ENCODE measurements at places on chromosomes 6 and 20.

DNA sequence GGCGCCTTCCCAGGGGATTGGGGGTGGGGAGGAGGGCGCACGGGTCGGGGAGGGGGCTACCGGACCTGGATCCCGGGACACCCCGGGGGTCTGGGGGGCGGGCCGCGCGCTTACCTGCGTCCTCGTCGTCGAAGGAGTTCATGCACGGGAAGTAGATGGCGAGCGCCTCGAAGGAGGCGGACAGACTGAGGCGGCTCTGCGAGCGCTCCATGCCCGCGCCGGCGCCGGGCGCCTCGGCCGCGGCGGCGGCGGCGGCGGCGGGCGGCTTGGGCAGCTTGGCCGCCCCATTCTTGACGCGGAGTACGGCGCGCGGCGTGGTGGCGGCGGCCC, 320 bp downstream of the RIMS4 start:
- no peak for DNase-seq

- no peak for DNase-seq
These were observed 48.9 kb upstream of the SYNDIG1 start for GRCh38 chr20:24420567-24420966.

GRCh38 chr6:109002051-109002697, 92.5 kb downstream of the SESN1 start:
- peak; percentile 26 for DNase-seq

DNA sequence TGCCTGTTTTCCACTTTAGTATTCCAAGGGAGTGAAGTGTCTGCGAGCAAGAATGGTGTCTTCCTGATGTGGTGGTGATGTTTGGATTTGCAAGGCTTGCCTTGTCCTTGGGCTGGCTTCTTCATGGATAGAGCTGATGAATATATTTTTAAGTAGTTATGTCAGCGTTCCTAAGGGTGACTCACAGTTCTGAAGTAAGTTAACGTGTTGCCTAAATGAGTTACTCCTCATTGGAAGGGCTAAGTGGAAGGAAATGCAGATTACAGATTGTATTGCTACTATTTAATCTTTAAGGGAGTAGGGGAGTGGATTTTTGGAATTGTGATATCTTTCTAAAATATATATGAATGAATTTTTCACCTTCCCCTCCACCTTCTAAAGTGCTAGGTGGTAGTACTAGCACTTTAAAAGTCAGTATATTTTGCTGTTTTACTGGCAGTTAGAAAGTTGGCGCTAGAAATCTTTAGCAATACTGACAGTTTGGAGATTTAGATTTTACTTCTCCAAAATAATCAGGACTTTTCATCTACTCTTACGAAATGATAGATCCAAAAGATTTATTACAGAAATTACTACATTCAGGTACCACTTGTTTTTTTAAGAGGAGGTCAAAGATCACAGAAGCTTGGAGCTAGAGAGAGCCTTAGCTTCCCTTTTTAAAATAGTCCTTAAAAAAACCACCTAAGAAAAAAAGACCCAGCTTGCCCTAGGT, 197.4 kb downstream of the JARID2 start:
- DNase-seq = peak; percentile 26

DNA sequence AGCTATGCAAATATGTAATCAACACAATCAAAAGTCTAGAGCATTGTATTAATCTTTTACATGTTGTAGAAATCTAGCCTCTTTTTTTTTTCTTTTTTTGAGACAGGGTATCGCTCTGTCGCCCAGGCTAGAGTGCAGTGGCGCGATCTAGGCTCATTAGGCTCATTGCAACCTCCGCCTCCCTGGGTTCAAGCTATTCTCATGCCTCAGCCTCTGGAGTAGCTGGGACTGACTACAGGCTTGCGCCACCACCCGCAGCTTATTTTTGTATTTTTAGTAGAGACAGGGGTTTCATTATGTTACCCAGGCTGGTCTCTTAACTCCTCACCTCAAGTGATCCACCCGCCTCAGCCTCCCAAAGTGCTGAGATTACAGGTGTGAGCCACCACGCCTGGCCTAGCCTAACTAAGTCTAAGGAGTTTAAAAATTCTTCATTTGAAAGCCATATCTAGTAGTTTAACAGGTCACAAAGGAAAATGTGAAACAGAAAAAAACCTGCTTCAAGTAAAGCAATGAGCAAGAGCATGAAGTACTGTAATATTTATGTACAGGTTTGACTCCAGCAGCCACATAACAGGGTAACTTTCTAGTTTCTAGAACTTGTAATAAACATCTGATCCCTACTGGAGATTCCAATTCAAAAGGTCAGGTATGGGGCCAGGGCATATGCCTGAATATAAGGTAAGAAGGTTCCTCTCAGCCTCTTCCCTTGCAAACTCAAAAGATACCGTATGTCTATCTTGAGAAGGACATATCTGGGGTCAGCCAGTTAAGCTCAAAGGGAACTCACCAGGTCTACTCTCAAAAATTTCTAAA, 4.4 kb downstream of the CPNE1 start:
- DNase-seq = no peak

DNA sequence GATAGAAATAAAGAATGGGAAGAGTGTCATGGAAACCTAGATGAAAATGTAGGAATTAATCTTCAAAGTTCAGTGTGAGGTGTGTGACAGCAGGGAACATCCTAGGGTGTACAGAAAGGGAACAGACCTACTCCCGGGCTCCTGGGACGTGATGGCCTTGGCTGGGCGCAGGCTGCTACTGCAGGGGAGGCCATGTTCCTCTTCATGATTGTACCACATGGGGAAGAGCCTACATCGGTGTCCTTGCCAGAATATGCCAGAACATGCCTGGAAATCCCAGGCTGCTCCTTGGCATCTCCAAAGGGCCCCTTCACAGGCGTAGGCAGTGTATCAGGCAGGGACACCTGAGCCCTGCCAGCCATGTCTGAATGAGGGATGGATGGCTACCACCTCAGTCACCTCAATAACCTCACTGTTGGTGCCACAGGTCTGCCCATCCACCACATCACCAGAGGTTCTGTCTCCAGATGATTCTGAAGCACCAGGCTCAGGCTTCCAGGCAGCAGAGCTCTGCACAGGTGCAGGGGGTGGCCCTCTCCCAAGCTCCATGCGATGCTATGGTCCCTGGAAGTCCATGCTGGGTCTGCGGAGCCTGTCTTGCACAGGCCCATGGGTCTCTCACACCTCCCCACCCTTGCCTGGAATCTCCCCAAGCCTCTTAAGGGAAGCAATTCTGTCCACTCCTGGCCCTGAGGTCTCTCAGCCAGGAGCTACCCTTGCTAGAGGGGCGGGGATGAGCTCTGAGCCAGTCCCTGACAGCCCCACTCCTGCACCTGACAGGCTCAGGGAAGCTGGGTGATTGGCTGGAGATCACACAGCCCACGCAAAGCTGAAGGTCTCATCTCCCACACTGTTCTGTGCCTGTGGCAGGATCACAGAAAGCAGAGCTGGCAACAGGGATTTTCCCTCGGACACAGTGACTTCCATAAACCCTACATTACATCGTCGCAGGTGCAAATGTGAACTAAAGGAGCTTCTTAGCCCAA, 20.2 kb downstream of the RAMACL start:
- DNase-seq = no peak

- DNase-seq = no peak
These were observed 140.4 kb downstream of the SYNE1 start for GRCh38 chr6:152496731-152497130.

DNA sequence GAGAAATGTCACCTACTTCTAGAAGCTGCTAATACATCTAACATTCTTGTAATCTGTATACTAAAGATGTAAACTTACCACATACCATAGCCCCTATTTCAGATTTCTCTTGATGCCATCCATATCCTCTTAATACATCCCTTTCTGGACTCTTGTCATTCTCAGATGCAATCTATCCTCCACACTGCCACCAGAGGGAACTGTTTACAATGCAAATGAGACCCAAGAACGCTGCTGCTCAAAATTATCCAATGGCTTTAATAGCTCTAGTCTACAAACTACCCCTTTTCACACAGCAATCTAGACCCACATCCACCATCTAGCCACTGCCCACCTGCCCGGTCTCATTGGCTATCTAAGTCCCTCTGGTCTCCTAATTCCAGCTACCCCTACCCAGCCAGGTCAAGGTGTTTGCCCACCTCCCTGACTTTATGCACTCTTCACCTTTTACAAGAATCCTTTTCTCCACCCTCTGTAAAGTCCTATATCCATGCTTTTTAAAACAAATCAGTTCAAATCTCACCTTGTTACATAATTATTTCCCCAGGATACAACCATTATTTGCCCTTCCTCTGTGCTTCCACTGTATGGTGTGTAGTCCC, 14.8 kb downstream of the FAXC start:
- DNase-seq = no peak

- no peak for DNase-seq
These were observed 52.1 kb upstream of the BHLHE23 start for GRCh38 chr20:63058696-63059335.

DNA sequence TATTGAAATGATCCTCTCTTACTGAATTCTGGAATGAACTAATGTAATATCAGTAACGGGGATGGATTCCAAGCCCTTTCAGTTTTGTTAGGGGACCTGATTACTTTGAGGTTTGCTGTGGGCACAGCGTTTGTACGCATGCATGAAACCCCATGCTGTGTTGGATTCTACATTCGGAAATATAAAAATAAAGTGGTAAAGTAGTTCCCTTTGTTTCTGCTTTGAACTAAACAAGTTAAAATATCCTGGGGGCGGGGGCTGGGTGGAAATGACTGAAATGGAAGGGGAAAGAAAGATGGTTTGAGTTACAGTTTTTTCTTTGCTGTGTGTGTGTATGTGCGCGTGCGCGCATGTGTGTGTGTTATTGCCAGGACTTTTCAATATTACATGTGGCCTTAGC, 196.5 kb upstream of the OPRM1 start:
- DNase-seq = no peak

GRCh38 chr6:150256618-150257272, 112.1 kb upstream of the IYD start:
- DNase-seq = peak; percentile 97

GRCh38 chr20:50909413-50909812, 21.8 kb downstream of the ADNP start:
- no peak for DNase-seq

- DNase-seq = no peak
These were observed 4.1 kb downstream of the RBM38 start for GRCh38 chr20:57395111-57395966.
